IMR-90 (cell line): ENCODE measurements at places on chromosomes 6 and 20.

DNA sequence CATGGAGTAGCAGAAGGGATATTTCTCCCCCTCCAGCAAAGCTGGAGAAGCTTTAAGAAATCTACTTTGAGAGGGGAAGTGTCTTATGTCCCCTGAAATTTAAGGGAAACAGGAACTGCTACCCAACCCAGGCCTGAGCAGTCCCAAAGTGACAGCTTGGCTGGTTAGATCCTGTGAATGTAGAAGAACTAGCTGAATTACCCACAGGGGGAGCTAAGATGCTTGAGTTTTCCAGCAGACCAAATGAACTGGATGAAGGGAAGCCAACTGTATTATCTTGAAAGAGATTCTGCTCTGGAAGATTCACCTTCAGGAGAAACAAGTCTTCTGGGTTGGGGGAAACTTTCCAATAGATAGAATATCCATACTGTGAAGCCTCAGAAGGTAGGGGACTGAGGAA, 303.3 kb upstream of the MMS22L start:
- no peak overlapping the region for H3K27ac ChIP-seq
- DNase-seq, result peak; percentile 49
- H3K4me3 ChIP-seq, result no peak overlapping the region
- no peaks in the 10 kb centered on the region for H3K27me3 ChIP-seq
- H3K4me1 ChIP-seq, result no peaks in the 10 kb centered on the region
- H3K36me3 ChIP-seq, result no peaks in the 10 kb centered on the region

DNA sequence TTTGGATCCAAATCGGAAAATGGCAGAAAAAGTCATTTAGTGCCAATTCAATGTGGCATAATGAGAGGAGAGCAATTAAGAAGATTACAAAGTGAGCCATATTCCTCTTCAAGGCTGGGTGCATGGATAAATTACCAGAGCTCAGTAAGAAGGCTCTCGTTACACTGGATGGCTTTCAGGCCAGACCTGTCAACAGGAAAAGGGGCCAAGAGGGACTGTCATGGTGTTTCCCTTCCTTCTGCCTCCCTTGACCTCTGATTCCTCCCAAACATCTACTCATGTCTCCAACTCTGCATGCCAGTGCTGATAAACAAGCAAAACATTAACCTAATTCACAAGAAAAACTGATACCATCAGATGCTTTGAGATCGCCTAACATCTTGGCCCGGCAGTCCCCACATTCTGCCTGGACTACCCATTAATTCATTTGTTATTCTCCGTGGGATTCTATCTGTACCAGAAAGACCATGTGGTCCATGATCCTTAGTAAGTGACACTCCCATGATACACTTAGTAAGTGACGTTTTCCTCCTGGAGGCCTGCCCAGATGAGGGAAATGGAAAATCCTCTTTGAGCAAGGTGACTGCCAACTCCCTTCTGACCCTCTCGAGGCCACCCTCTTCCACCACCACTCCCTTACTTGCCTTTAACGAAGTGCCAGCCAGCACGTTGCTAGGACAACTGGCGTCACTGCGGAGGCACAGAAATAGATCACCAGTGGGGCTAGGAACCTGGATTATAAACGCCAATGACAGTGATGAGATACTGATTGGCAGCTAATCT, 239.2 kb downstream of the GMPR start:
- H3K27ac ChIP-seq, result no peak overlapping the region
- H3K4me1 ChIP-seq, result peaks cover 13% of the 10 kb centered on the region
- no peaks in the 10 kb centered on the region for H3K27me3 ChIP-seq
- no peak for DNase-seq

DNA sequence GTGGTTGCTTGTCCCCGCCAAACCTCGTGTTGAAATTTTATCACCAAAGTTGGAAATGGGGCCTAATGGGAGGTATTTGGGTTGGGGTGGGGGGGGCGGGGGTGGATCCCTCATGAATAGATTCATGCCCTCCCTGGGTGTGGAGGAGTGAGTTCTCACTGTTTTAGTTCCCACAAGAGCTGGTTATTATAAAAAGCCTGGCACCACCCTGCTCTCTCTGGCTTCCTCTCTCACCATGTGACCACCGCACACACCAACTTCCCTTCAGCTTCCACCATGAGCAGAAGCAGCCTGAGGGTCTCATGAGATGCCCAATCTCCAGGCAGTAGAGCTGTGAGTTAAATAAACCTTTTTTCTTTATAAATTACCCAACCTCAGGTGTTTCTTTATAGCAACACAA, 111.3 kb downstream of the PRDM1 start:
- H3K27me3 ChIP-seq, result no peaks in the 10 kb centered on the region
- peaks cover 4% of the 10 kb centered on the region; the same call in 1 of the 2 replicates for H3K4me1 ChIP-seq
- no peak for DNase-seq
- H3K36me3 ChIP-seq, result peaks cover 2% of the 10 kb centered on the region; the same call in 1 of the 2 replicates
- no peak overlapping the region for H3K4me3 ChIP-seq

DNA sequence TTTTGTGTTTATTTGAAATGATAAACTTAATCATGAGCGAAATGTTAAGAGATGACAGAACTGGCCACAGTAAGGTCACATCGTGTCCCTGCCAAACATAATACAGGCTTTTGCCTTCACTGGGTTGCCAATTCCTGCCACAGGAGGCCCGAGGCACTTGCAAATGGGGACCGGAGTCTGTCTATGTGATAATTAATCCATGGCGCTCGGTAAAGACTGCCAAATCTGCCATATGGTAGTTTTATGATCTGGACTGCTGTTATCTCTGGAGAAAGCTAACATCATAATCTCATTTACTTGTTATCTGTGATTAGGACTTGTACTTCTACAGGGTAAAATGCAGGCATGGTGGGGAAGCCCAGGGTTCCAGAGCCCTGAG, 170.5 kb upstream of the TSHZ2 start:
- no peaks in the 10 kb centered on the region for H3K36me3 ChIP-seq
- no peaks in the 10 kb centered on the region for H3K4me1 ChIP-seq
- H3K27ac ChIP-seq, result no peak overlapping the region
- no peaks in the 10 kb centered on the region for H3K27me3 ChIP-seq
- no peak overlapping the region for H3K4me3 ChIP-seq

DNA sequence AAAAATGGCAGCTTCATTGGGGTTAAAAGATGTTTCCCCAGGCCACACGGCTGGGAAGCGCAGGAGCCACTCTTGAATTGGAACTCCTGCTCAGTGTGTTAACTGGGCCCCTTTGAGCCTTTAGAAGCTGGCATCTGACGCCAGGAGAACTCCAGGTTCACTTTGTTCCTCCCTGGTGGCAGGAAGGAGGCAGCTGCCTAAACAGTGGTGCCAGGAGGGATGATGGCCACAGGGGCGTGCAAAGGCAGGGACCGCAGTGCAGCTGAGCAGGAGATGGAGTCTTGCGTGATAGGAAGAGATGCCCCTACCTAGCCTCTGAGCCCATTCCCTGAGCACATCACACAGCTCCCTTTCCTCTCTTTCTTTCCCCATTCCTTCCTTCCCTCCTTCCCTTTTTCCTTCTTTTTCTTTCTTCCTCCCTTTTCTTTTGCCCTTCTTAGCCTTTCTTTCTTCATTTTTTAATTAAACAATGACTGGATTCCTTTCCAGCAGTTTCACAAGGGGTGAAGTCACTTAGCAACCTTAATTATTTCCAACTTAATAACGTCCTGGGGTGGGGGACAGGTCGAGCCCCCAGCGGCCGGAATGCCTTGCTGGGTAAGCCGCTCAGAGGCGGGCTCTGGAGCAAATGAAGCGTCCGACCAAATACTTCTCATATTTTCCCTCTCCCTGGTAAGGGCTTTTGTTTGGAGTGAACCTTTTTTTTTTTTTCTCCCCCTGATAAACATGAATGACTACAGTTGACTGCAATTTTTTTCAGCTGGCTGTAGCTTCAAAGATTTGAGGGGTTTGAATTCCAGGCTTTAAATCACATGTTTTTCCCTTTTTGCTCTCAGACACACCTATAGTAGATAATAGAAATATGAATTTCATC, 20.8 kb upstream of the BMP7 start:
- no peak for DNase-seq
- peaks cover 2% of the 10 kb centered on the region; the same call in 1 of the 2 replicates for H3K4me1 ChIP-seq
- H3K27me3 ChIP-seq, result peaks cover 23% of the 10 kb centered on the region
- H3K36me3 ChIP-seq, result no peaks in the 10 kb centered on the region
- no peak overlapping the region for H3K27ac ChIP-seq
- H3K4me3 ChIP-seq, result no peak overlapping the region

- no peak for DNase-seq
- H3K27ac ChIP-seq, result no peak overlapping the region
- H3K4me1 ChIP-seq, result no peaks in the 10 kb centered on the region
- no peak overlapping the region for H3K4me3 ChIP-seq
- no peaks in the 10 kb centered on the region for H3K36me3 ChIP-seq
- no peaks in the 10 kb centered on the region for H3K27me3 ChIP-seq
These were observed 73.1 kb downstream of the OPN5 start for GRCh38 chr6:47854971-47855370.

DNA sequence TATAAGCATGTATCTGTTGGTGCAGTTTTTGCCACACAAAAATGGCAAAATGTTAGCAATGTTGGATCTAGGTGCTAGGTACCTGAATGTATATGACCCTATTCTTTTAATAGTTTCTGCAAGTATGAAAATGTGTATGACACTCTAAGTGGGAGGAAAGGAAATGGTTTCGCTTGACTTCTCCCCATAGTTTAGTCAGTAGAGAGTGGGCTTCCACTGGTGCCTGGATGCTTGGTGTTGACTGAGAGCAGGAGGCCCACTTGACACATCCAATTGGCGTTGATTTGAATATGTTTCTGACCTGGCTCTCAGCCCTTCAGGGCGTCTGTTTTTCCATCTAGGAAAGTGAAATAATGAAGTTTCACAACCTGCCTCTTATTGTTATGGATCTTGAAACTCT, 41.8 kb upstream of the GABRR1 start:
- no peak for DNase-seq
- no peaks in the 10 kb centered on the region for H3K4me1 ChIP-seq
- H3K36me3 ChIP-seq, result no peaks in the 10 kb centered on the region
- H3K27me3 ChIP-seq, result peaks cover 5% of the 10 kb centered on the region
- no peak overlapping the region for H3K4me3 ChIP-seq

DNA sequence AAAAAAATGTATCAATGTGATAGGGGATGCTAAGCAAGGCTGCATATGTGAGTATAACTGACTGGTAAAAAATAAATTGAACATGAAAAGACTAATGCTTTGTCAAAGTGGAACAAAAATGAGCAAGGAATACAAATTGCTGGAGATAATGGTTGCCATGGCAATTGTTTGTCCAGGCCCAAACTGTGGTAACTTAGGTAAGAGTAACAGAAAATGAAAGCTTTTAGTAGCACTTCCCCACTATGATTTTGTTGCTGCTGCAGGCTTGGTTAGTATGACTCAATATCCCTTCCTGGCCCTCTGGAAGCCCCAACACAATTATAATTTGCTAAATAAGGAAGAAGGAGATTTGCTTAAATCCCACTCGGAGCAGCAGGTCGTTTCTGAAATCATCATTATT, 577.1 kb downstream of the DOK5 start:
- H3K27me3 ChIP-seq, result no peaks in the 10 kb centered on the region
- H3K4me3 ChIP-seq, result no peak overlapping the region
- H3K4me1 ChIP-seq, result no peaks in the 10 kb centered on the region
- no peak for DNase-seq

DNA sequence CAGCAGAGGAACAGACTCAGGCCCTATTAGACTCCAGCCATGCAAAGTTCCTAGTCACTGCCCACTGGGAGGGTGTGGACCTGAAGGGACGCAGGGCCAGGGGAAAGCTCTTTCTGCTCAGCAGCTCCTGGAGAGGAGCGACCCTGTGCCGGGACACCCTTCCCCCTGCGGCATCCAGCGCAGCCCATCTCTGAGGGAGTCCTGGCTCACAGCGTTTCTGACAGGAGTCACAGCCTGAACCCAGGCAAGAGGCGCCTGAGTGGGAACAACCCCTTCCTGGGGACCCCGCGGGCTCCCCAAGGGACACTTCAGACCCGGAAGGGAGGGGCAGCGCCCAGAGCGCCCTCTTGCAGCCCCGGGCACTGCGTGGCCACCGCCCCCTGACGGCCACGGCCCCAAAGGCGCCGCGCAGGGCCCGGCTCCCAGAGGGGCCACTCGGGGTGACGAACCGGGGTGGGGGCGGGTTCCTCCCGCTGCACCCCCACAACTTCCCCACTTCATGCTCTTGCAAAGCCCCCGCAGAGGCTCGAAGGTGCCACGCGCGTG, 862 bp downstream of the UCKL1 start:
- peaks cover 17% of the 10 kb centered on the region; the same call in 1 of the 2 replicates for H3K36me3 ChIP-seq
- peaks cover 30% of the 10 kb centered on the region for H3K4me1 ChIP-seq
- H3K27ac ChIP-seq, result peak overlapping the region; percentile 99
- H3K4me3 ChIP-seq, result peak overlapping the region; percentile 94

DNA sequence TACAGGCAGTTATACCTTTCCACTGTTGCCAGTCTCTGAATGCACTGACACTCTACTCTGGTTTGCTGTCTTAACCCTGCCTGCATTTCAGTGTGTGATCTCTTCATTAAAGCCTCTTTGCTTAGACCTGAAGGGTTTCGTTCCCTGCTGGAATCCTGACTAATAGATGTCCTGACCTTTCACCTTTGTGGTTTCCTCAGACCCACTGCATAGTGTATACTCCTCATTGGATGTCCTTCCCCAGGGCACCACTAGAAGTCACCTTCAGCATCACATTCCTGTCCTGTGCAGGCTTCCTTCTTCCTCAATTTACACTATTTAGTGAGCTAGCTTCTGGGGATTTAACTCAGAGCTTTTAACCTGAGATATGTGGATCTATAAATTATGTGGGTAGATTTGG, 120.6 kb downstream of the RCAN2 start:
- DNase-seq, result peak; percentile 1
- no peaks in the 10 kb centered on the region for H3K36me3 ChIP-seq
- H3K4me1 ChIP-seq, result no peaks in the 10 kb centered on the region
- no peak overlapping the region for H3K27ac ChIP-seq
- H3K27me3 ChIP-seq, result no peaks in the 10 kb centered on the region

GRCh38 chr20:36856691-36857635, 19.0 kb upstream of the TLDC2 start:
- H3K4me3 ChIP-seq, result no peak overlapping the region
- peaks cover 14% of the 10 kb centered on the region for H3K36me3 ChIP-seq
- H3K27me3 ChIP-seq, result no peaks in the 10 kb centered on the region

- H3K27me3 ChIP-seq, result no peaks in the 10 kb centered on the region
- no peak overlapping the region for H3K4me3 ChIP-seq
- no peak for DNase-seq
- H3K4me1 ChIP-seq, result peaks cover 7% of the 10 kb centered on the region
These were observed 42.0 kb downstream of the PRL start for GRCh38 chr6:22254886-22255285.

DNA sequence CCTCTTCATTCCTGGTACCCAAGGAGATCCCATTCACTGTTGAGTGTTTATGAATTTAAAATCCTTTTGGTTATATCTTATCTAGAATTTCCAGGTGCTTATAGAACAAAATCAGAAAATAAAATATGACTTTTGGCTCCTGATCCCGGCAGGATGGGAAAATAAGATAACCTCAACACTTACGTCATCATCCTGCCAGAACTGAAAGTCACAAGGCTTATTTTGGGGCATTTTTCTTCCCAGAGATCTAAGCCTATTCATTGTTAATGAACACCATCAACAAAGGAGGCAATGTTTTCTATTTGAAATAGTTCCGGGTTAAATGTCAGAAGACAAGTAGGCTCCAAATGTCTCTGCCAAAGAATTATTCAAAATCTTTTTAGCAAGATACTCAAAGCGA, 580.6 kb downstream of the TFAP2A start:
- H3K4me1 ChIP-seq, result no peaks in the 10 kb centered on the region
- no peak overlapping the region for H3K4me3 ChIP-seq
- no peaks in the 10 kb centered on the region for H3K27me3 ChIP-seq
- no peak overlapping the region for H3K27ac ChIP-seq
- H3K36me3 ChIP-seq, result no peaks in the 10 kb centered on the region
